Cortex of kidney (tissue), 1 donor: ENCODE measurements at places on chromosomes 4 and X.

- DNase-seq, result no peak
These were observed 3.9 kb downstream of the MAMLD1 start for GRCh38 chrX:150366951-150367545.

DNA sequence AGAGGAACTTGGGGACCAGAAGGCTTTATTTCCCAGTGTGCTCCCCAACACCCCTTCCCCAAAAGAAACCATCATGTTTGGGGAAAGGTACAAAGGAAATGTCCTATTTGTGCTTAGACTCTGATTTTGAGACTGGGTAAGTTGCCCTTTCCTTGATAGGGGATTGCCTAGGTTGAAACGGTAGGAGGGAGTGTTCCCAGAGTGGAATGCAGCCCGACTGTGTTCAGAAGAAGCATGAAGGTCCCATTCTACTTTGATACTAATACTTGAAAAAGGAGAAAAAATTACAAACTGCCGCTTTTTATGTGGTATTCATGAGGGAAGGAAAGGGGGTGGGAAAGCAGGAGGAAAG lies 32.4 kb upstream of the TMEM131L start:
- DNase-seq, result no peak

DNA sequence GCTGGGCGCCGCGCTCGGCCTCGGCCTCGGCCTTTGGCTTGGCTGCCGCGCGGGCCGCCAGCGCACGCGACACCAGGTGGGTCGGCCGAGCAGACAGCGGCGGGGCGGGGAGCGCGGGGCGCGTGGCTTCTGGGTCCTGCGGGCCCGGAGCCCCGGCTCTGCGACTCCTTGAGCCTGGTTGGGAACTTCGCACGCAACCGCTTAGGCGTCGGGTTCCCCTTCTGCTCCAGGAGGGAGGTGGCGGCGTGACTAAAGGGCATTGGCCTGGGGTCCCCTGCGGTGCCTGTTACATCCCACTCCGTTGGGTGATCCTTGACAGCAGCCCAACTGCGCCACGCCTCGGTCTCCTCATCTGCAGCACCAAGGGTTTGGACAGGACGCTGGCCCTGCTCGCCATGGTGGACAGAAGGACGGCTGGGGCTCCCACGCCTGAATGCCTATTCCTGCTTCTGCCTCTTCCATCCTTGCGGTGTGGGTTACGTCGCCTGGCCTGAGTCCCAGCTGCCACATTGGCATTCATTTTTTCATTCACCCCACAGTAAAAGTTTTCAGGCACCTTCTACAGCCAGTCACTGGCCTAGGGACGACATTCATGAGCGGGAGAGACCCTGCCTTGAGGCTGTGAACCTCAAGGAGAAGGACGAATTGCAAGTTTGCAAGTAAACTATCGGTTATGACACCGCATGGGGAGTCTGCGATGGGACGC lies 631 bp downstream of the EVC start:
- no peak for DNase-seq

- peak; percentile 60 for DNase-seq
These were observed at the start of gene UPF3B for GRCh38 chrX:119852382-119853353. UPF3B (minus strand) TSS chrX:119852963; CDS start chrX:119852928, 35 bp downstream.

DNA sequence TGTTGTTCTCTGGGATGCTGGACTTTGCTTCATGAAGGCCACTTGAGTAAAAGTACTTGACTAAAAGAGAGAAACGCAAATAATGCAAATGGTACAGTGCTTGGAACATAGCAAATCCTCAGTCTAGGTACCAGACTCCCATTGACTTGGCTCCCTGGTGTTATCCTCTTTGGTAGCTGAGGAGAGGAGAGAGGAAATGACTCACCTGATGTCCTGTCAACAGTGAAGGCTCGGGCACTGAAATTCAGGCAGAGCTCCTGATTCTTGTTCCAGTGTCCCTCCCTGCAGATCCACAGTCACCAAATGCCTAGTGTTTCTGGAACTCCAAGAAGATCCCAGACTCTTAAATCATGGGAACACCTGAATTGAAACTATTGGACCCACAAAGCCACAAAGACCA lies 22.5 kb upstream of the TCEAL4 start:
- DNase-seq, result no peak

DNA sequence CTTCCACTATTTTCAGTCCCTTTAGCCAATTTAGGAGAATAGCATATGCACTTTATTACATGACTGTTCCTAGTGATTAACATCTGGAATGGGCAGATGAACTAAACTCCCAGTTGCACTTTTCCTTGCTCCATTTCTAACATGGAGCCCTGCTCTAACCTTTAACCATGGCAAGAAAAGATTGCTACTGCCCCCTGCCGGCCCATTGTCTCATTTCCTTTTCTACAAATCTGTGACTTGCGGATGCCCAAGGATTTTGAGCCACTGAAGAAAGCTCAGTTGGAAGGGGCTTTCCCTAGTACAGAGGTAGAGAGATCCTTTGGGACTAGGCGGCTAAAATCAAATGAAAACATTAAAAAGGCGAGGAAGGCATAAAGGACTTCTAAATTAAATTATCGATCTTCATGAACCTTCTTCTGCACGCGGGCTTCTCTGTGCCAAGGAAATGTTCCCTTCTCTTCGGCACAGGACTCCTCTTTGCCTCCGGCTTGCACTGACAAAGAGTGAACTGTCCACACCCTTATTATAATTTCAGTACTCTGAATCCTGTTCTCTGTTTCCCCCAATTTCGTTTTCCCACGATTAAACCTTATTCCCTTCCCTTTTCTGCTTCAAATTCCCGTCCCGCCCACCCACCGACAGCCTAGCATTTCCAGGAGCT lies 577 bp upstream of the GLRA2 start:
- no peak for DNase-seq

- DNase-seq, result no peak
These were observed 210.9 kb upstream of the FAM241A start for GRCh38 chr4:111934314-111934713.

DNA sequence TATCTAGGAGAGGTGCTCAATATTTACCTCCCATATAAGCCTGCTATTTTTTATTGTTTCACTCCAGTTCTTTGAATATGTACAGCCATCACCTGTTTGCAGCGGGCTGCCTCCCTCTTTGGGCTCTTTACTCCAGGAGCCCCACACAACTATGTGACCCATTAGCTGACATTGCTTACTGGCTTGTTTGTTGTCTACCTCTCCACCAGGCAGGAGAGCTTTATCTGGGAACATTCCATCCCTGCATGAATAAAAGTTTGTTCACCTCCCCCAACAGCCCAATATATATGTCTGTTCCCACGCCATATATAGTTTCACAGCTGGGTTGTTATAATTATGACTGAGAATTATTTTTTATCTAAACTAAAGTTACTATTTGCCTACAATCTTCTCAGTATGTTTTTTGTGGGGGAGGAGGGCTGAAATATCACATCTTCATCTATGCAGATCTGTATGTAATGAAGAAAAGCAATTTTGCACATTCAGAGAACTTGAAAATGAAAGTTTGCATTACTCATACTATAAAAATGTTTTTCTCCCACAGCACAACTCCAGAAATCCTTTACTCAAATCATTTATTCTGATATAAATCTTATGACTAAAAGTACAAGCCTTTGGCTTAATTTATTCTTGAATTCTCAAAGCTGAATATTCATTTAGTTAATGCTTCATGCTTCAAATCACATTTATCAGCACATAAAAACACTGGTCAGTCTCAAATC lies 61.2 kb upstream of the DAPP1 start:
- no peak for DNase-seq

DNA sequence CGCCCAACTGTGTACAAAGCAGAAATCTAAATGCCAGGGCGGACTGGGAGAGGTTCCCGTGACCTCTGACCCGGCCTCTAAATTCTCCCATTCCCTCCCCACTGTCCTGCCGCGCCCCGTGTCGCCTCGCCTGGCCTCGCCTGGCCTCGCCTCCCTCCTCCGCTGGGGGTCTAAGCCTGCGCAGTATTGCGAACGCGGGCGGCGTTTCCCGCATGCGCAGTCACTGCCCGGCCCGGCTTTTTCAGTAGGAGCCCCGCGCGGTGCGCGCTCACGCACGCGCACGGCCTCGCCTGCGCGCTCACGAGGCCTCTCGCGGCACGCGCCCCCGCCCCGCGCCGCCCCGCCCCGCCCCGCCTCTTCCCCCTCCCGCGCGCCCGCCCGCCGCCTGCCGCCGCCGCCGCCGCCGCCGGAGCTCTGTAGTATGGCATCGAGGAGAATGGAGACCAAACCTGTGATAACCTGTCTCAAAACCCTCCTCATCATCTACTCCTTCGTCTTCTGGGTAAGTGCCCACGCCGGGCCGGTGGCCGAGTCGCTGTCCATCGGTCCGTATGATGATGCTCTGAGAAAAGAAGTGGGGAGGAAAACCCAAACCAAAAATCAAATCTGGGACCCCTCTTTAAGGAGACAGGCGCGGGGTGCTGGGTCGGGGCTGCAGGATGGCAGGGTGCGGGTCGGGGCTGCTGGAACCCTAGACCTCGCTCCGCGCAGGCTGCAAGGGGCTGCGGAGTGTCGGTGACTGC lies at the start of gene TSPAN7:
TSS of gene TSPAN7 (plus strand) at position 417 of the 743 bp plus-strand sequence. CDS start at position 422, 5 bp downstream.
- DNase-seq, result peak; percentile 28

GRCh38 chr4:187178084-187178483 lies 454.4 kb upstream of the FAT1 start:
- no peak for DNase-seq

GRCh38 chrX:15853586-15854079 lies 980 bp downstream of the AP1S2 start:
- no peak for DNase-seq
